ENCODE measurements at places on chromosomes 5 and 9. TPM values are rescaled to one million over a fixed set of nuclear protein-coding genes. Genes with fewer than 3 reads are reported as not detected.

The CYLC2 gene
- polyA plus RNA-seq, result not detected

- DNase-seq, result no peak
Measured at GRCh38 chr9:114372921-114373448, 14.8 kb downstream of the AKNA start.

DNA sequence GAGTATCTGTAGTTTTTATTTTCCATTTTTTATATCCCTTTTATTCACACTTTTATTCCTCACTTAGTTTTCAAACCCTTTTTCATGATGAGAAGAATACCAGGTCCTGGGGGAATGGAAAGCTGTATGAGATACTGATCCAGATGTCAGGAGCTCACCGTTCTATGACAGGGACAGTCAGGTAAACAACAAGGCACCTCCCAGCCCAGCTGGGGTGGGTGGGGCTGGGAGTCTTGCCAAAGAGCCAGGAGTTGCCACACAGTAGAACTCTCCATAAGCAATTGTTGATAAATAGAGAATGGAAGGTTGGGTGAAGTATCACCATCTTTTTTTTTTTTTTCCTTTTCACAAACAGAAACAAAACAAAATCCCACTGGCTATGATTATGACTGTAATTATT is 225.8 kb downstream of the NSG2 start:
- no peak for DNase-seq

The GKAP1 gene
- polyA plus RNA-seq, result 4.7 TPM

GRCh38 chr9:22446589-22446949 is at the start of gene DMRTA1:
Gene DMRTA1, plus strand, starts transcription at chr9:22446824. Its CDS starts 242 bp downstream, at chr9:22447066.
- no peak for DNase-seq

DNA sequence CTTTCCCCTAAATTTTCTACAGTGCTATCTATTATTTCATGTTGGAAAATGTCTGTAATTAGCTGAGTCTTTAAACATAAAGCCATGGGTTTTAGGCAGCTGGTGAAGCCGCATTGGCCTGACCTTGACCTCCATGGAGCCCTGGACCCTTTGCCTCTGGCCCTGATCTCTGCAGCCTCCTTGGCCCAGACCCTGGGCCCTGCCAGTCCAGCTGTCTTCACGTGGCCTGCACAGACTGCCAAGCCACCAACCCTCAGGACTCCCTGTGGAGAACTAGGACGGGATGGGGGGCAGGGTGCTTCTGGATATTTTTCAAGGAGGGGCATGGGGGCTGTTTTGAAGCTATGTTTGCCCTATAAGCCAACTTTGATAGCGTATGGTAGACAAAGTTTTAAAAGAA is 29.8 kb upstream of the PPARGC1B start:
- DNase-seq, result no peak

The FBXO10 gene
- 10.7 TPM for polyA plus RNA-seq

GRCh38 chr9:17332115-17332514 is 197.3 kb downstream of the CNTLN start:
- DNase-seq, result no peak

Data from AG04450 (cell line).